Stimulated activated CD4-positive, alpha-beta T cell treated with anti-CD3 and anti-CD28 coated beads, Interleukin-2, amount 100 ng/mL, for 24 hours (primary cell): ENCODE measurements at places on chromosomes 12 and 14.

GRCh38 chr14:96238676-96239265, 17.2 kb upstream of the BDKRB1 start:
- no peak for DNase-seq

- no peak for DNase-seq
Observed at GRCh38 chr14:101461891-101462290, 99.4 kb upstream of the DIO3 start.

GRCh38 chr12:27400856-27401354, 45.6 kb upstream of the SMCO2 start:
- no peak for DNase-seq

DNA sequence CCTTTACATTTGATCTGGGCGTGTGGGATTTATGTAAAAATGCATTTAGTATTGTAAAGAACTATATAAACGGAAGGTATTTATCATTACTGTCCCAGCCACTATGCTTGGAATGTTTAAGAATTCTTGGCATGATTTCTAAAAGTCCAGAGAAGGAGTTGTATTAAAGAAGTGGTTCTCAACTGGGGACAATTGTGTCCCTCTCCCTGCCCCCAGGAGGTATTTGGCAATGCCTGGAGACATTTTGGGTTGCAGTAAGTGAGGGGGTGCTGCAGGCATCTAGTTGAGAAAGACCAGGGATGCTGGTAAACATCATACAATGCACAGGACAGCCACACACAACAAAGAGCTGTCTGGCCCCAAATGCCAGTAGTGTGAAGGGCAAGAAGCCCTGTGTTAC, 7.2 kb downstream of the SLC38A1 start:
- DNase-seq: no peak

GRCh38 chr12:26833743-26834490, 923 bp upstream of the ITPR2 start:
- DNase-seq: peak; percentile 48

DNA sequence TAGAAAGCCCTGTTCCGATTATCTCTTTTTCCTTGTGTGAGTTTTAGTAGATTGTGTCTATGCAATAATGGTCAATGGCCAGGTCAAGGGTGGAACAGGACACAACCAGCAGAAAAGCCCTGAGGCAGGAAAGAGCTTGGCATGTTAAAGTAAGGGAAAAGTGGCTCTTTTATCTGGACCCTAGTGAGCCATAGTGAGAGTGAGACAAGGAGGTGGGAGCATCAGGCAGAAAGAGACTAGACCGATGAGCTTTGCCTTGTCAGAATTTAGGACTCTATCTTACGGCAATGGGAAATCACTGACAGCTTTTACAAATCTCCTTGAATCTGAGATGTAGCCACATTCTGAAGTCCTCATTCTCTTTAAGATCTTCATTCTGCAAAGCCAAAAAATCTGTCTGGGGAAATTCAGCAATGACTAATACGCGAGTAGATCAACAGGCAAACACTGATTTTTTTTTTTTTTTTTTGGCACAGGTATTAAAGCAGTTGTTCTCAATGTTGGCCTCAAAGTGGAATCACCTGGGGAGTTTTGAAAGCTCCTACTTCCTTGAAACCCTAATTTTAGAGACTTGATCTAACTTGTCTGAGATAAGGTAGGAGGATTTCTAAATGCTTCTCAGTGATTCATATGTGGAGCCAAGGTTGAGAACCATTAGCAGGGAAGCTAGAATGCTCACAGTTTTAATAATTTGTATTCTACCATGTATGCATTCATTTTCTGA, 33.9 kb downstream of the TMEM19 start:
- no peak for DNase-seq

GRCh38 chr12:97159377-97159776, 252.3 kb downstream of the NEDD1 start:
- DNase-seq: no peak

DNA sequence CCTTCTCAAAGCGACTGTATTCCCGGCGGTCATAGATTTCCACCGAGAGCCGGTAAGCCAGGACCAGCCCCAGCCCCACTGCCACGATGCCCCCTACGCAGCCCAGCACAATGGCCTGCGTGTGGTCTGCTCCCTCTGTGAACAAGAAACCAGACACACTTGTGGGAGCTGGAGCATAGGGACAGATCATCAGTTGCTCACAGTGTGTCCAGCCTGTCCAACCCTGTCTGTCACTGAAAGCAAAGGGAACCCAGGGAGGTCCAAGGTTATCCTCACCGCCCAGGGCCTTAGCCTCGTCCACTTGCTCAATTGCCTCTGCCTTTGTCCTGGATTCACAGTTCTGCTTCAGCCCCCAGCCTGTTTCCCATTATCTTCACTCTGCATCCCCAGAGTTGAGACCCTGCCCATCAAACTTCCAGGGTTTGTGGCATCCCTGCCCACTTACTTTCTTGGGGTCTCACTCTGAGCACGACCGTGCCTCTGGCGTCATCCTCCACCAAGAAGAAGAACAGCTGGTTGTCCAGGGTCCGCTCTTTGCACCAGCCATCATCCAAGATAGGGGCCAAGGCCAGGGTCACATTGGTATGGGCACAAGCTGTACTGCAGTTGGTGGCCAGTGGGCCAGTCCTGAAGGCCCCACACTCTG, 11.3 kb upstream of the CSAD start:
- DNase-seq: no peak

DNA sequence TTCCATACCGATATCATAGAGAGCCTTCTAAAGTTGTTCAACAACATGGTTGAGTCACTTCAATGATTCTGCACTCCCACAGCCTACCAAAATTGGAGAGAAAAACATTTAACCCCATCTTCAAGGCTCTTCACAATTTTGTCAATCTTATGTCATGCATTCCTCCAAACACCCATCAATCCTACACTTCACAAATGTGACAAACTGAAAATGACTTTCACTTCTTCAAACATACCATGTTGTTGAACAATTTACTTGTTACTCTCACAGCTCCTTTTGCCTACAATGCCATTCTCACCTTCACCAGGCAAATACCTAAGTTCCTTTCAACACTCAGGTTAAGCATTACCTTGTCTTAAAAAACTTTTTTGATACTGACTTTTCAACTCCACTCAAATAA, 88.0 kb downstream of the OSBPL8 start:
- DNase-seq: no peak

DNA sequence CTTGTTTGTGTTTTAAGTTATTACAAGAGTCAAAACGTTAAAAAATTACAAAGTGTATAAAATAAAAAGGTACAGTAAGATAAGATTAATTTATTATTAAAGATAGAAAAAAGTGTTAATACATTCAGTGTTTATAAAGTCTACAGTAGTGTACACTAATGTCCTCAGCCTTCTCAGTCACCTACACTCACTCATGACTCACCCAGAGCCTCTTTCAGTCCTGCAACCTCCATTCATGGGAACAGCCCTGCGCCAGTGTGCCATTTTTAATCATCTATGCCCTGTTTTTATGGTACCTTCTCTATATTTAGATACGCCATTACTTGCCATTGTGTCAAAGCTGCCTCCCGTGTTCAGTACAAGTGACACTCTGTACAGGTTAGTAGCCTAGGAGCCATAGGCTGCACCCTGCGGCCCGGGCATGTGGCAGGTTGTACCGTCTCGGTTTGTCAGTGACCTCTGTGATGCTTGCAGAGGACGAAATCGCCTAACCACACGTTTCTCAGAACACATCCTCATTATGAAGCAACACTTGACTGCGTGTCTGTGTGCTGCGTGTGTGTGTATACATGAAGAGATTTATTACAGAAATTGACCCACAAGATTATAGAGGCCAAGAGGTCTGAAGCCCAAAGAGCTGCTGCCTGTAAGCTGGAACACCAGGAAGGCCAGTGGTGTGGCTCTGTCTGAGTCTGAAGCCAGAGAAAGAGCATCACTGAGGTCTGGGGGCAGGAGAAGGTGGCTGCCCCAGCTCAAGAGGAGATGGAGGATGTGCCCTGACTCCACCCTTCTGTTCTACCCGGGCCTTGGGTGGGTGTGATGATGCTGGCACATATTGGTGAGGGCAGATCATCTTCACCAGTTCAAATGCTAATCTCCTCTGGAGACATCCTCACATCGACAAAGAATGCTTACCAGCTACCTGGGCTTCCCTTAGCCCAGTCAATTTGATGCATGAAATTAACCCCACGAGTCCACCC, 116.6 kb upstream of the C14orf180 start:
- DNase-seq: no peak

- DNase-seq: no peak
Observed at GRCh38 chr12:111354511-111354910, 14.4 kb downstream of the PHETA1 start.

- no peak for DNase-seq
Observed at GRCh38 chr12:11799502-11799873, 150.0 kb downstream of the ETV6 start.

- DNase-seq: no peak
Observed at GRCh38 chr14:69561893-69562292, 12.8 kb downstream of the CCDC177 start.

GRCh38 chr14:90139199-90139598, 77.4 kb downstream of the KCNK13 start:
- DNase-seq: no peak

DNA sequence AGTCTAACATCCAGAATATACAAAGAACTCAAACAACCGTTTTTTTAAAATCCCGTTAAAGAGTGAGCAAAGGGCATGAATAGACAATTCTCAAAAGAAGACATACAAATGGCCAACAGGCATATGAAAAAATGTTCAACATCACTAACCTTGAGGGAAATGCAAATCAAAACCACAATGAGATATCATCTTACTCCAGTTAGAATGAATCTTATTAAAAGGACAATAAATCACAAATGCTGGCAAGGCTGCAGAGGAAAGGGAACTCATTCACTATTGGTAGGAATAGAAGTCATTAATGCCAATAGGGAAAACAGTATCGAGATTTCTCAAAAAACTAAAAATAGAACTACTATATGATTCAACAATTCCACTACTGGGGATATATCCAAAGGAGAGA, 520.1 kb downstream of the RMST start:
- DNase-seq: no peak

- DNase-seq: peak; percentile 28
Observed at GRCh38 chr12:94650143-94651056, at the start of gene TMCC3. Gene TMCC3 (minus strand): TSS chr12:94650557. CDS start chr12:94650430, 127 bp downstream.

GRCh38 chr12:53380794-53381730, 1.1 kb downstream of the SP1 start:
- DNase-seq: peak; percentile 6

GRCh38 chr14:32142341-32142740, 59.5 kb upstream of the RNU6-7 start:
- DNase-seq: no peak

- no peak for DNase-seq
Observed at GRCh38 chr12:105674871-105675699, 344.6 kb downstream of the C12orf75 start.

GRCh38 chr14:94644102-94644535, 31.9 kb downstream of the SERPINA3 start:
- no peak for DNase-seq

GRCh38 chr14:103433916-103434563, 48.8 kb downstream of the MARK3 start:
- DNase-seq: no peak

DNA sequence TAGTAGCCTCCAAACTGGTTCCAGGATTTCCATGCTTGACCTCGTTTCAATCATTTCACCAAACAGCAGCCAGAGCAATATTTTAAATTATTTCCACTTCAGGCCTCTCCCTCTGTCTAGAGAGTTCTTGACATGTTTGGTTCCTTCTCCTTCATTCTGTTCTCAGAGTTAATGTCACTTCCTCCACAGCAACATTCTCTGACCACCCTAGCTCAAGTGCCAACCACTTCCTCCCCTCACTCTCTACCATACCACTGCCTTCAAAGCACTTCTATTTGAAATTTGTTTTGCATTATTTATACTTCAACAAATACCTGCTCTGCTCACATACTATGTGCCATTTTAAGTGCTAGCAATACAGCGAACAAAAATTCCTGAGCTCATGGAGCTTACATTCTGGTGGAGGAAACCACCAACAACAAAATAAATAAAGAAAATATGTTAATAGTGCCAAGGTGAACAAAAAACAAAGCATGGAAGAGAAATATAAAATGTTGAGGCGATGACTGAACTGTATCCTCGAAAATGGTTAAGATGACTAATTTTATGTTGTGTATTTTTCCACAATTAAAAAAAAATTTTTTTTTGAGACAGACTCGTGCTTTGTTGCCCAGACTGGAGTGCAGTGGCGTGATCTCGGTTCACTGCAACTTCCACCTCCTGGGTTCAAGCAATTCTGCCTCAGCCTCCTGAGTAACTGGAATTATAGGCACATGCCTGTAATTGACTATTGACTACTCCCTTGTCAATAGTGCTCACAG, 17.3 kb downstream of the BAZ1A start:
- no peak for DNase-seq

DNA sequence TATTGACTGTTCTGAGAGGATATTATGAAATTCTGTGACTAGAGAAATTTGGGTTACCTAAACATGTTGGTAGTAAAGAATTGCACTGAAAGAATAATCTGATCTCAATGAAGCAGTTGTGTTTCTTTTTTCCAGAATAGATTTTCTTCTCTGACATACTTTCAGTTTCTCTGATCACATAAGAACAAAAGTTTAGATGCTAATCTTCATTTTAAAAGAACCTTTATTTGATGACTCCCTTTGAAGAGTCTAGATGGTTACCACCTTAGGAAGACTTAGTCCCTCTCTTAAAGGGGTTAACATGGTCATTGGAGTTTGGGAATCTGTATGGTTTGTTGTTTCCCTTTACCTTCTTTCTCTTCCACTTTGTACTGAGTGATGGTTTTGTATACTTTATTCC, 58.6 kb downstream of the MON2 start:
- DNase-seq: no peak

DNA sequence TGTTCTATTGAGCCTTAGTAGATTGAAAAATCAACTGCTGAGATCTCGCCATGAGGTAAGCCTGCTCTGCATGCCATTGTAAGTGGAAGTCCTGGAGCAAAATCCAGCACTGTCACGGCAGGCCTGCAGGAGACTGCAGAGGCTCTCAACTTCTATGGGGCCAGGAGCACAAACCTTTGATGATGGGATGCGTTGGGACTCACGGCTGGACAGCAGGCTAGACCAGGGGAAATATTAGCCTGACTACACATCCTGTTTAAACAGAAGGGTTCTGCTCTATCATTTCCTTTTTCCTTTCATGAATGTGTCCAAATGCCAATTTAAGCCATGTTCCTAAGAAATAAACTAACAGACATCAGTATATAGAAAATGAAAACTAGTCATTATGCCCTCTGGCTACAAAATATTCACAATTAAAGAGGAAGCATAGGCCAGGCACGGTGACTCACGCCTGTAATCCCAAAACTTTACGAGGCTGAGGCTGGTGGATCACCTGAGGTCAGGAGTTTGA, 33.9 kb upstream of the RASSF8 start:
- DNase-seq: no peak

DNA sequence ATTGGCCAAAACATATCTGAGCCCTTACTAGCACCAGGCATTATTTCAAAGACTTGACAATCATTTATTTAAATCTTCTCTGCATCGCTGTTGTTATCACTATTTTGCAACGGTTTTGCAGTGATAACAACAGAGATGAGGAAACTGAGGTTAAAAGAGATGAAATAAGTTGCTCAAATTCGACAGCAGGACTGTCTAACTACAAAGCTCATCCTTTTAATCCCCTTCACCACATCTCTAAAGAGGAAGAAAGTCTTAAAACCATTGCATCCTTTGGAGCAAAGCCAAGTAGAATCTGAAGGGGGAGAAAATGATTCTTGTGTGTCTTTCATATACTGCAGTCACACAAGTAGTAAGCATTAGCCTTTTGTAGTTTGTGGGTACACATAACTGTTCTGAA, 14.8 kb upstream of the ETNK1 start:
- no peak for DNase-seq

GRCh38 chr12:67727702-67728666, 79.4 kb downstream of the DYRK2 start:
- DNase-seq: no peak
